ENCODE measurements at places on chromosomes 11 and 22.

DNA sequence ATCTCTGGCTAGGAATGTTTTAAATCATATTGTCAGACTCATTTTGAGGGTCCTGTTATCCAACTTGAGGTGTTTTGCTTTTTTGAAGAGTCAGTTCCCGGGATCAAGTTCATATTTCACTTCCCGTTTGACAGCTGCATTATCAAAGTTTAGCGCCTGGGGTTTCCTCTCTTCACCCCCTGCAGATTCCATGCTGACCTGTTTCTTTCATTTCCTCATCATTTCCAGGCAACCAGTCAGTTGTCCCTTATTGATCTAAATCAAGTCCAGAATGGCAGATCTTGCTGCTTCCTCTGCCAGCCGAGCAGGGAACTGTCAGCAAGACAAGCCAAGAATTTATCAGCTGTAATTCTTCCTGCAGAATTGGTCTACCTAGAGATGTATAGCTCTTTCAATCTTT lies 197.6 kb upstream of the SYN3 start:
- no peak for DNase-seq

- no peak for DNase-seq
Measured at GRCh38 chr11:973237-973636, 47.6 kb downstream of the AP2A2 start.

DNA sequence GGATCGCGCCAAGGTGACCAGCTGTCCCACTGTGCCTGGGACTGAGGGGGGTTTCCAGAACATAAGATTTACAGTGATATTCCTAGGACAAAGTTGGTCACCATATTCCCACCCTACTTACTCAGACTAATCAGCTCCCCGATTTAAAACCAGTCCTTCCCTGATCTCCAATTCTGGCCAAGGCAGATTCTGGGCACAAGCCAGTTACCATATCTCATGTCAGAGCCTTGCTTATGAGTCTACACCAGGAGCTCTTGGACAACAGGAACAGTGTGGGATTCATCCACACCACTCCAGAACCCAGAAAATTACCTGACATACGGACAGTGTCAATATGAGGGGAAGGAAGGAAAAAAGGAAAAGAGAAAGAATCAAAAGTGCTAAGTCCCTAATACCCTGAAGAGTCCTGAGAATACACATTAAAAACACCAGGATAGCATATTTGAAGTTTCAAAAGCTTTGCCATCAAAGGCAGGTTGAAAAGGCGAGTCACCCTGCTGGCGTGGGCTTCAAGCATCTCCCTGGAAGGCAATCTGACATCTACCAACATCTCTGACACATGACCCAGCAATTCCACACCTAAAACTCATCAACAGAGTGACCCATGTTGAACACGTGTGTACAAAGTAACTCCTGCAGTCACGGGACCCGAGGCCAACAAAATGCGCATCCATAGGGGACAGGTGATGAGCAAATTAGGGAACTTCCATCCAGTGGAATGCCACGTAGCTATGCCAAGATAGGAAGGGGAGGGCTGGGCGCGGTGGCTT lies 8.0 kb upstream of the IL2RB start:
- DNase-seq: no peak

- DNase-seq: no peak
Measured at GRCh38 chr11:58525037-58525614, 17.2 kb upstream of the OR5B21 start.

DNA sequence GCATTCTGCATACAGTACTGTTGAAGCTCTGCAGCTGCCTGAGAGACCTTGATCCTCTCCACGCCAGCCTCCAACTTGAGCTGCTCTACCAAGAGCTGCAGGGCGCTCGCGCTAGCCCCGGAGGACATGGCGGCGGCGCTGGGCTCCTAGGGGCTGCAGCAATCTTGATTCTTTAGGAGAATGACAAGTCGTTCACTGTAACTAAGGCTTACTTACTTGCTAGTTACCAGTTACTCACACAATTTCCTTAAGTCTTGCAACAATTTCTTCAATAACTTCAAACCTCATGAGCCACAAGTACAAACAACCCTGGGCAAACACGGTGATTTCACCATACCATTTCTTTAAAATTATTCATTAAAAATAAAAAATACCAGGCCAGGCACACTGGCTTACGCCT lies 21.9 kb downstream of the SBF2 start:
- DNase-seq: no peak

DNA sequence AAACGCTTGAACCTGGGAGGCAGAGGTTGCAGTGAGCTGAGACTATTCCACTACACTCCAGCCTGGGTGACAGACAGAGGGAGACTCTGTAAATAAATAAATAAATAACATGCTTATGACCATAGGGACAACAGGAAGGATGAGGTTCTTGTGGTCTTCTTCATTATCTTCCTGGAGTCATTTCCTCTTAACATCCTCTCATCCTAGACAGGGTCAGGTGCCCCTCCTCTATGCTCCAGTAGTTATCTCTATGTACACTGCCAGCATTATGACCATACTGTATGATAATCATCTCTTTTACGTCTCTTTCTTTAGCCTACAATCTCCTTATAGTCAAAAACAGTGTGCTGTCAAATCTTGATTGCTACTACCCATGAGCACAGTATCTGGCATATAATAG lies 17.7 kb downstream of the RAB30 start:
- DNase-seq: no peak

DNA sequence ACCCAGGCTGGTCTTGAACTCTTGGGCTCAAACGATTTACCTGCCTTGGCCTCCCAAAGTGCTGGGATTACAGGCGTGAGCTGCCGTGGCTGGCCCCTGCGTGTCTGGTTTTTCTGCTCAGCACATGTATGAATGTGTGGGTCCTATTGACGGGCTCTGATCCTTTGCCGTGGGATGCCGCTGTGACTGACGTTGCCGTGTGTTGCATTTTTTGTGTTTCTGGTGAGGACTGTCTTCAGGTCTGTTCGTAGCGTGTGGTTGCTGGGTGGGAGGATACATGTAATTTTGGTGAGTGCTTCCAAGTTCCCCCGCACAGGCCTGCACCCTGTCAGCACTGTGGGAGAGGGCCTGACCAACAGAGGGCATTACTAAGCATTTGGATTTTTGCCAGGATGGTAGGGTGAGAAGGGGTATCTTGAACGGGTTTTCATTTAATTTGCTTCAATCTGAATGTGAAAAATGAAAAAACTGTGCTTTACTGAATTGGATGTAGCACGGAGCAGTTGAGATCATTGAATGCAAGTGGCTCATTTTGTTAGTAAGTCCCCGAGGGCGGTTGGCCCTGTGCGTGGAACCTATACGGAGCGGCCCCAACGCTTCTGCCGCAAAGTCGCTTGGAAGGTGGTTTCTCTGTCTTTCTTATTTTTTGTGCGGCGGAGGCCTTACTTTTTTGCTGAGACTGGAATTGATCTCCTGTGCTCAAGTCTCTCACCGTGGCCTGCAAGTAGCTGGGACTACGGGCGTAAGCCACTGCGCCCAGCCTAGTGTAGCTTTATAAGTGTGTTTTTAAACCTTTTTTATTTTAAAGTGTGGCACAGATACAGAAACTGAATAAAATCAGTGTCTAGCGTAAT lies 8.2 kb downstream of the ZBED4 start:
- DNase-seq: no peak

DNA sequence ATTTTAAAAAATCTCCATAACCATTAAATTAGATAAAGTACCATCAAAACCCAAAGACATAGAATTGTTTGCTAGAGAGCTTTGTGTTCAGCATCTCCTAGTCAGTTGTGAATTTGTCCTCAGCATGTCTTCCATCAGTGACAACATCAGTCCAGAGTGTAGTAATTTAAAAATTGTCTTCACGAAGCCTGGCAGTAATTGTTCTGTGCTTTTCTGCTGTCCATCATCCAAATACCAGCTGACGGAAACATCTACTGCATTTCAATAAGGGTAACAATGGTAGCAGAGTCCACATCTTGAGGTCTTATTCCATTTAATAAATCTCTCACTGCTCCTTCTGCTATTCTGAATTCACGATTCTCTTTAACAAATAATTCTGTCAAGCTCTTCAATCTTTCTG lies 121.5 kb downstream of the ATXN10 start:
- no peak for DNase-seq

DNA sequence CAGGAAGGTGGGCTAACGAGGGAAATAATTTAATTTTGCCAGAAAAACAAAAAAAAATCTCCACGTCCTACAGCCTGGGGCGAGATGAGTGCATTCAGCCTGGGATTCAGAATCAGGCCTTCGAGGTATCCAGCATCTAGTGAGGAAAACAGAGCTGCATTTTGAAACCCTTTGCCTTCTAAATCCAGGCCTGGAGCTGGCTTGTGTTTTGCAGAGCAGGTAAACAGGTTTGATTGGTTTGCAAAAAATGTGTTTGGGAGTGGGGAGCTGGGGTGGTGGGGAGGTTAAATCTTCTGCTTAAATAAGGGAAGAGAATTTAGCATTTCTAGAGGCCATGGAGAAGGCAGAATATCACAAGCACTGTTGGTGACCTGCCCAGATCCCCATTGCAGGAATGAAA lies 29.7 kb upstream of the RASD2 start:
- DNase-seq: no peak

- no peak for DNase-seq
Measured at GRCh38 chr11:67601098-67601497, 5.6 kb upstream of the NDUFV1 start.

- DNase-seq: no peak
Measured at GRCh38 chr11:128105950-128106349, 481.4 kb downstream of the ETS1 start.

DNA sequence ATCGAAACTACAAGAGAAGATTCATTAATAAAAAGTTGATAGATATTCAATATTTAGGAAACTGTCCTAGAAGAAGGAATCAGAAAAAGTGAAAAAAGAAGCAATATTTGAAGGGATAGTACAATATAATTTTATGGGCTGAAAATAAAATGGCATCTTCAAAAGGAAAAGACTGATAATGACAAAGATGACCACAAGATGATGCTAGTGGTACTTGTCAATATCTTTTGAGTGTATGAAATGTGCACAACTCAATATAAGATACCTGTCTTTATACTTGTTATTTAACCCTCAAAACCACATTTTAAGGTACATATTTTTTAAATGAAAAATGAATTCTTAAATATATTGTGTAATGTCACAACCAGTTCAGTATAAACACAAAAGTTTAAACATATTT lies 1059.6 kb upstream of the RAG2 start:
- DNase-seq: no peak

- DNase-seq: no peak
Measured at GRCh38 chr11:14812757-14813156, 79.3 kb downstream of the CYP2R1 start.

DNA sequence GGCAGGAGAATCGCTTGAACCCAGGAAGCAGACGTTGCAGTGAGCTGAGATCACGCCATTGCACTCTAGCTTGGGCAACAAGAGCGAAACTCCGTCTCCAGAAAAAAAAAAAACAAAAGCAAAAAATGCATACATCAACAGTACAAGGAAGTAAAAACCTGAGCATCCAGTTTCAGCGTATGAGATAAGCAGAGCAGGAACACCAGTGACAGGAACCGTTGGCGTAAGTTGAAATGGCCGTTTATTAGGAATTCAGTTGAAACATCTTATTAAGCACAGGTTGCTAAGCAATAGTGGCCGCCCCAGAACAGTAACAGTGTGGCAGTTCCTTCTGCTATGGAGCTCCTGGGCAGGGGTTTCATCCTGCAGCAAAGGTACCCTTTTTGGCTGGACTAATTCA lies 4.0 kb upstream of the L3MBTL2 start:
- no peak for DNase-seq

DNA sequence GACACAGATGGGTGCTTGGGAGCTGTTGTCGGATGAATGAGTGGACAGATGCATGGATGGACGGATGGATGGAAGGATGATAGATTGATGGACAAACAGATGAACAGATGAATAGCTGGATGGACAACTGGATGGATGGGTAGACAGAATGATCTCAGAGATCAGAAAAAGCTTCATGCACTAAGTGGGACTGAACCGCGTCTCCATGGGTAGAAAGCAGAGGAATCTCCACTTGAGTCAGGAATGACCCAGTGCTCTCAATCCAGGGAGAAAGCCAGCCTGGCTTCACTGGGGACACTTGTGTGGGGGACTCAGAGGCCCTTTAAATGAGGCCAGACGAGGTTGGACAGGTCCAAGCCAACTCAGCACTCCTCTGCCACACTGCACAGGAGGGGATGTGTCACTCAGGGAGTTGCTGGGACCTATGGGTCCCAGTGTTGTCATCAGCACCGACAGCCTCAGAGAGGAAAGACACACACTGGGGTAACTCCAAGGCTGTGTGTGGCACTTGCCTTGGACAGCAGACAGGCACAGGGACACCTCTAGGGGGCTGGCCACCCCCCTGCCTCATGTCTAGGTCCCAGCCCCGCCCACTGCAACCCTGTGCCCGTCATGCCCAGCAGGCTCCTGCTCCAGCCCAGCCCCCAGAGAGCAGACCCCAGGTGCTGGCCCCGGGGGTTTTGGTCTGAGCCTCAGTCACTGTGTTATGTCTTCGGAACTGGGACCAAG lies 5.6 kb downstream of the IGLL5 start:
- no peak for DNase-seq

- no peak for DNase-seq
Measured at GRCh38 chr11:11987503-11988022, 20.9 kb downstream of the DKK3 start.

GRCh38 chr11:69460540-69461257 lies 20.8 kb upstream of the LINC01488 start:
- DNase-seq: no peak

DNA sequence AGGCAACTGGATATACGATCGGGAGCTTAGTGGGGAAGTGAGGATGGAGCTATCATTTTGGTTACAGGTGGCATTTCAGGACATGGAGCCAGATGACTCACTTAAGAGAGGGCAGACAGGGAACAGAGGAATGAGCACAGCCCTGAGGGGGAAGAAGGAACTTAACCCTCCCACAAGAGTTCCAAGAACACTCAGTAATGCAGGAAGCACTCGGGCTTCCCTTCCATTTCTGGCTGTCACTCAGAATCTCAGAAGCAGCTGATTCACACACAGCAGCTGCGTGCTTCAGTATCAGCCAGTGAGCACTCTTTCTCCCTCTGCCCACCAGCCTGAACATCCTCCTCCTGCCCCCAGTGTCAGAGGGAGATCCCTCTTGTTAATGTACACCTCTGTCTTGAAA lies 34.8 kb downstream of the EFCAB6 start:
- DNase-seq: no peak

DNA sequence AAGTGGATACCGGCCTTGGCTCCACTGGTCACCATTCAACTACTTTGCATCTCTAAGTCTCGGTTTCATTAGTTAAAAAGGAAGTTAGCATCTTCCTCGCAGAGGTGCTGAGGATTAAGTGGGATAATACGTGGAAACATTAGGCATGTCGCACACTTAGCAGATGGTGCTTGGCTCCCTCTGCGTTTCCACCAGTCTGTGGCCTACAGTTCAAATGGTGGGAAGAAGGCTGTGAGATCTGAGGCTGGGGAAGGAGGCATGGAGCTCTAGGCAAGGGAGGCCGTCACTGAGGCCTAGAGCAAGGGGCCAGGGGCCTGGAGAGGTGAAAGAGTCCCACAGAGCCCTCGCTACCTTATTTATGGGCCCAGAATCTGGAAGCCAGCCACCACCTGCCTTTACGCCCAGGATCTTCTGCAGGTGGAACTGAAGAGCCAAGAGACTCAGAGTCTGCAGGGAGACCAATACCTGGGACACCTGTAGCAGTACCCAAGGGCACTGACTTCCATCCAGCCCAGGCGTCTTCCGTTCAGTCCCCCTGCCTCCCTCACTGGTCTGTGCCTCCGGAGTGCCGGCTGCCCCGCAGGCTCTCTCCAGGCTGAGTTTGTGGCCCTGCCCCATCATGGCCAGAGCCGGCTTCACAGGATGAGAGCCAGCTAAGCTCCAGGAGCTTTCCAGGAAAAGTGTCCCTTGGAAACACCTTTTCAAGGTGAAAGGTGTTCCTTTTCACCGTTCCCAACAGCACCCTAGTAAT lies 66.1 kb upstream of the A4GALT start:
- no peak for DNase-seq
